AG08396 (cell line): ENCODE measurements at places on chromosomes 5 and 9.
A peak's percentile ranks its signal among the peaks of the same experiment; 100 is the strongest.

DNA sequence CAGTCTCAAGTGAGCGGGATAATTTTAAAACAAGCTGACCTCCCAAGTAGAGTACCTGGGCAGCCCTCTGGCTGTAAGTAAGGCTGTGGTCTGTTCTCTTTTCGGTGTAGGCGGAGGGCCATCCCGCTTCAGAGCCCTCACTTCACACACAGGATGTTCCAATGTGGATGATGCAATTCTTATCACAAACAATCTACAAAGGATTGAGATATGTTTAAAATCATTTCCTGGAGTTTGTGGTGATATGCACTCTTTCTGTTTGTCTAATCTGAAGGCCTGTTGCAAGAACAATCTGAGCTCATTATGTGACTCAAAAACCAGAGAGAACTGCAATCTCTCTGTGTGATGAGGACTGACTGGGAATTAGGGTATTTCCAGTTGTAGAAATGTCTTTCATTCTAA is 42.5 kb downstream of the ITGA2 start:
- DNase-seq: peak; percentile 31

GRCh38 chr9:86097510-86098224 is 1.7 kb downstream of the GOLM1 start:
- DNase-seq: no peak

GRCh38 chr9:111601237-111602018 is 2.0 kb upstream of the PTGR1 start:
- peak; percentile 29 for DNase-seq

DNA sequence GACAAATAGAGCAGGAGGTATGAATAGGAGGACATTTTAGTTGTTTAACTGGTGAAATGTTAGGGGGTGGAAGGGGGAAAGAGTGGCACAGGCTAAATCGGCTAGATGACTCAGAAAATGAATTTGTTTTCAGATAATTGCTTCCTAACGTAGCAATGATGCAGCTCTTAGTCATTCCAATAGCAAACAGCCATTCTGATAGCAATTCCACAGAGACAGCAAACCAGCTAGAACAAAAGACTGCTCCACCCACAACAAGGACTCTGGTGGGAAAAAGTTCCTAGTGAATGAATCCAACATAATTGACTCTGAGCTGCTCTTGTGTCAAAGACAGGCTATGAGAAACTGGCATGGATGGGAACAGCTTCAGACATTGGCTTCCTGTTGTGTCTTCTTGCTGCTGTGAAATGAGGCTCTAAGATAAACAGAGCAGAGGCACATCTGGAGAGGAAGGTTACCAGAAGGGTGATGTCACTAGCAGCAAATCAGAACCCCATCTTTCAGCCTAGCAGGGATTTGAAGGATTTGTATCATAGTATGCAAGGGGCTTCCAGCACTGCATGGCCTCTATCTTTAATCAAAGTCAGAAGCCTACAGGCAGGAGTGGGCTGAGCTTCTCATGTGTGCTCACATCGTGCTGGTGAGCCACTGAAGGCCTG is 28.1 kb upstream of the F2RL1 start:
- peak; percentile 76 for DNase-seq
